ENCODE measurements at places on chromosomes 12 and 14. TPM values are rescaled to one million over a fixed set of nuclear protein-coding genes. Genes with fewer than 3 reads are reported as not detected.

- no peak for DNase-seq
Measured at GRCh38 chr12:57896115-57896433, 45.3 kb upstream of the ATP23 start.

GRCh38 chr14:52987514-52987913, 36.7 kb upstream of the FERMT2 start:
- no peak for DNase-seq

- peak; percentile 41 for DNase-seq
Measured at GRCh38 chr12:124774054-124774461, 89.6 kb downstream of the SCARB1 start.

GRCh38 chr14:92729634-92730358, 18.6 kb downstream of the LGMN start:
- peak; percentile 34 for DNase-seq

GRCh38 chr12:54463484-54463883, 9.9 kb downstream of the GTSF1 start:
- DNase-seq = no peak

DNA sequence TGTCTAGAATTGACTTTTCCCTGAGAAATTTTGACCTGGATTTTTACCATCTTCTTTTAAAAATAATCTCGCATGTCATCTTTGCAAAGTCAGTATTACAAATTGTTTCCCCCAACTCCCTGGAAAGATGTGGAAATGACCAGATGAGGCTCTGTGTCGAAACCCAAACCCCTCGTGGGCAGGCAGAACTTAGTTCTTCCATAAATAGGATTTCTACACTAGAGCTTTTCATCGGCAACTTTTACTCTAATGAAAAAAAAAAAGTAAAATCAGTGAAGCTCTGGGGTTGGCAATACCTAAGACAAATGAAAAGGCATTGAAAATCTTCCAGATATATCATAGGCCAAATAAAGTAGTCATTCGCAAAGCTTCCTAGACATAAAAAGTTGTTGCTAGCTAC, 17.0 kb downstream of the SSPN start:
- DNase-seq = no peak

DNA sequence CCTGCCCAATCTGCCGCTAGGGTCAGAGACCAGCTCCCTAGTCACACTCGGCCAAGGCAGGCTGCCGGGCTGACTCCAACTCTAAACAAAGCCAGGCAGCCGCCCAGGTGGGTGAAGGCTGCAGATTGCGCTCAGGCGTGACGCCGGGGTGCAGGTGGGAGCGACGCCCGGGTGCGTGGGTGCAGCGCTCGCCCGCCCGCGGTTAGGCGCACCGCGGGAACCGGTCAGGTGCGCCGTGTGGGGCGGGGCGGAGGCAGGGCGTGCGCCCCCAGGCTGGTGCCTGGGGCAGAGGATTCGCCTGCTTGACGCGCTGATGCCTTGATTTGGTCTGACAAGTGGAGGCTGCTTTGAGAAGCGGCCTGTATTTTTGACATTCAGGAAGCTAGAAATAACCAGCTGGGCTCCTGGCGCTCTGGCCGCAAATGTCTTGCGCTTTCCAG, 126.7 kb upstream of the HIF1A start:
- peak; percentile 61 for DNase-seq

DNA sequence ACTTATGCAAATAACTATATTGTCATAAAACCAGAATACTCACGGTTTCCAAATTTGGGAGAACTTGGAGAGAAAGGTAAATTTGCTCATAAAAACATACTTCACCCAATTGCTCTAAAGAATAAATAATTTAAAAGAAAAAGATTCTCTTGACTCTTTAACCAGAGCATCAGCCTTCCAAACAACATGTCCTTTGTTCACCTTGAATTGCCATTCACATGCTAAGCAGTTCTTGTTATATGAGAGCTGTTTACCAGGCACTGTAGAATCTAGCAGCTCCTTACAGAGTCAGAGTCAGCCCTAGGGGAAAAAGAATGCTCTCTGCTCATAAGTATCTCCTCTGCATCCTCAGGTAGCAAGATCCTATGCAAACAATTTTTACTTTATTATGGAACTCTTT, 10.2 kb downstream of the SLCO1A2 start:
- DNase-seq = no peak

DNA sequence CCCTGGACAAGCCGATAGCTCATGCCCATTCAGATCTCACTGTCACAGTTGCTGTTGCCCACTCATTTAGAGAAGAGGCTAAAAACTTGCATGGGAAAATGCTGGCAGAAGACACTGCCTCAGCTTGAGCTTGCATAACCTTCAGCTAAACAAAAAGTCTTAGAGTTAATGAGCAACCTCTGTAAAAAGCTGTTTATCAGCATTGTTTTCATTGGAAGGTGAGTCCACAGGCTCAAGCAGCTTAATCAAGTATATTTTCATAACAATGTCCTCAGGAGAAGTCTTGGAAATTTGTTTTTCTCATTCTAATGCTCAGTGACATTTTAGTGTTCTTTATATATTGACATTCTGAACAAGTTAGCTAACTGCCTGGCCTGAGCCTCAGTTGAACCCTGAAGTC, 872.9 kb downstream of the TMTC2 start:
- no peak for DNase-seq

DNA sequence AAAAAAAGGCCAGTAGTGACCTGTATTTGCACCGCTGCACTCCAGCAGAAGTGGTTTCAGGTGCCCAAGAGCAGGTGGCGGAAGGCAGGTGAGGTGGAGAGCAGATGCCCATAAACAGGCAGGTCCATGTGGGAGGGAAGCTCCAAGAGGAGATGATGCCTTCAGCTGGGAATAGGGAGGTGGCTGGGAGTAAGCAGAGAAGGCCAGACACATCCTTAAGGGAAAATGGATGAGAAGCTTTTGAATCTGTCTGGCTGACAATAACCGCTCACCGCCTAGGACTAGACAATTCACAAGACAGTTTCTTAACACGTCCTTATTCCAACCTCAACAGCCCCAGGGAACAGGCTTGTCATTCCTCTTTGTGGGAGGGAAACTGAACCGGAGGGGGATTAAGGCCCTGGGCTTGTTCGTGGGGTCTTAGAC, 43.9 kb upstream of the PLEKHG6 start:
- DNase-seq = no peak

GRCh38 chr14:74658535-74659131, 46.6 kb upstream of the LTBP2 start:
- no peak for DNase-seq

- DNase-seq = no peak
Measured at GRCh38 chr12:6551063-6551461, 4.8 kb downstream of the IFFO1 start.

DNA sequence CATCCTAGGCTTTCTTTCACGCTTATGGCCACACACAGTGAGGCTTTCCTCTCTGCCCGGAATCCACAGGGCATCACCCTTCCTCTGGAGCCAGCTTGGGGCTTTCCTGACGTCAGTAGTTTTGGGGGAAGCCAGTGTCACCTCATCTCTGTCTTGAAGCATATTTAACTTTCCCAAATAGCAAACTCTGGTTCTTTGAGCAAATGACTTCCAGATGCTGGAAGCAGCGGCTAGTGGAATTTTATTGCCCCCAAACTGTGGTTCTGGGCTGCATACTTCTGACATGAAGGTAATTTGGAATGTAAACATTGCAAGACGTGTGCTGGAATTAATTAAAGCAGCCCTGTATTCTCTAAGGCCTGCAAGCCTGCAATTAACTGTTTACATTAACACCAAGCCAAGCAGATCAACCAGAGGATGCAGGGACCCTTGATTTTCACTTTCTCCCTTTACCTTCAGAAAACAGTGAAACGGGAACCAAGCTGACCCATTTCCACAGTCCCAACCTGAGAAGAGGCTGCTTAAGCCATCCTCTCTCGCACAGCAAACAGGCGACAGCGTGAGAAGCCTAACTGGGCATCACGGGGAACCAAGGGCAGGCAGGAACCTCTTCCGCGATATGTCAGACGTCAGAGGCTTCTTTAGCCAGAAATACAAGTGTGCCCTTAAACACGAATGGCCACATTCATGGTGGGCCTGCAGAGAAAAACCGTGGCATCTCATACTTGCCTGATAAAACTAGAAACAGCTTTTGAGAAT, 258.4 kb downstream of the CACNA1C start:
- no peak for DNase-seq

DNA sequence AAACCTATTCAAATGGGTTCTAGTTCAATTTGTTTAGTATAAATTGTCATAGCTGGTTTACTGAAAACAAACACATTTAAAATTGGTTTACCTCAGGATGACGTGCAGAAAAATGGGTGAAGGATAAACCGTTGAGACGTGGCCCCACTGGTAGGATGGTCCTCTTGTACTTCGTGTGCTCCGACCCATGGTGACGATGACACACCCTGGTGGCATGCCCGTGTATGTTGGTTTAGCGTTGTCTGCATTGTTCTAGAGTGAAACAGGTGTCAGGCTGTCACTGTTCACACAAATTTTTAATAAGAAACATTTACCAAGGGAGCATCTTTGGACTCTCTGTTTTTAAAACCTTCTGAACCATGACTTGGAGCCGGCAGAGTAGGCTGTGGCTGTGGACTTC, 8.3 kb downstream of the CALM1 start:
- DNase-seq = no peak

DNA sequence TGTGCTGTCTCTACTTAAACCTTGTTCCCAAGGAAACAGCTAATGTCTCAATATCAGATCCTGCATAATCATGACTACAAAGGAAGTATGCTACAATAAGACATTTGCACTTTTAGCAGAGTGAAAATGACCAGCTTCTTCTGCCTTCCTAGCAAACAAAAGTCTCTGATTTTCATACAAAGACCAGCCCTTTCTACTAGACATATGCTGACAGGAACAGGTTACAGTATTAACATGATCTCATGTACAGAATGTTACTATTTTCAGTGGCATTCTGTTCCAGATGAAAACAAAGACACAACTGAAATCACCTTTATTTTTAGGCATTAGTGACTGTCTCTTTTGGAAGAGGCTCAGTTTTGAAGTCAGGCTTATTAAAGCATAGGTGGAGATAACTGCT, 228.6 kb downstream of the MED13L start:
- DNase-seq = no peak

DNA sequence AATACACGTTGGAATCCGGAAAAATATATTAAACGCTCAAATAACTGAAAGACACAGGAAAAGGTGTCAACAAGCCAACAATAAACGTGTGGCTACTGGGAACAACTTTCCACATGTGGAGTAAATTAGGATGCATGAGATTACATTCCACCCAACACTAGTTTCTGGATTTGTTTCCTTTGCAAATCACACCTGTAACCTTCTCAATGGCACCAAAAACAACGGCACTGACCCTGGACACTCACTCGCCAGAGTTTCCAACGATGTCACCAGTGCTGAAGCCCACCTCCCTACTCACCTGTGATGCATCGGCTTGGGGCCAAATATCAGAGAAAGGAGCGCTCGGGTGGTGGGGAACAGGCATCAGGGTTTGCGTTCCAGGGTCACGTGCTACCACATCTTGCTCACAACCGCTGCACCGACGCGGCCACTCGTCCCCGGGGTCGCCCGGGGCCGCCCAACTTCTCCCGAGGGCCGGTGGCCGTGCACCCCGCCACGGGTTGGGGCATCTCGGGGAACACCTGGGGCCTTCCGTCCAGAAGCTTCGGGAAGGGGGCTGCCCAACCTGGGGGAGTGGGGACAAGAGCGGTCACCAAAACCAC, 629 bp downstream of the PRDM4 start:
- DNase-seq = peak; percentile 49

- DNase-seq = no peak
Measured at GRCh38 chr14:100810435-100810834, 15.5 kb upstream of the MEG3 start.

DNA sequence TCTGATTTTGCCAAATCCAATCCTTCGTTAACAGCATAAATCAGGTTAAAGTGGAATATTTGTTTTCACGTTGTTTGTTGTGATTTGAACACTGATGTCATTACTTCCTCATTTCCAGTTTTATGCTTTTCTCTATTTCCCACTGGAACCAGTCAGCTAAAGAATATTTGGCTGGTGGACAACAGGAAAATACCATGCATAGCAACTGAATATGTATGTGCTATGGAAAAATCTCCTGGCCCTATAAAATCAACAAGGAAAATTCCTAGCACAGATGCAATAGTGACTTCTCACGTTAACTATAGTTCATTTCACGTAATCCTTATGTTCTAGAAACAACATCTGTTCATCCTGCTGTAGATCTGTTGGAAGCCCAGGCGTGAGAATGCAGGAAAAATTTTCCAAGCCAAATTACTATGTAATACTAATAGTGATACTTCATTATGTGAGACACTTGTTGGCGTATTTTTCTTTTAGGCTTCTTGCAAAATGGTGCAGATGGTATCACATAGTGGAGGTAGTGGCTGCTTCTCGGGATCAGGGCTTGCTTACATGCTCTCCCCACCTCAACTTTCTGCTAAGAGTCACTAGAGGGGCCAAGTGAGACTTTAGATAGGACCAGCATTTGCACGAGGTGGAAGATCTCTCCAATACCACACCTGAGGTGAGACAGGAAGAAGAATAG, 86.3 kb upstream of the USP44 start:
- no peak for DNase-seq

GRCh38 chr14:60087668-60088067, 4.1 kb upstream of the PCNX4 start:
- DNase-seq = no peak

- DNase-seq = no peak
Measured at GRCh38 chr12:92502417-92503028, 200.3 kb upstream of the PLEKHG7 start.

Gene KLHDC1
- 1.5 TPM for total RNA-seq

Gene CELA1
- not detected for total RNA-seq

Gene C14orf132
- total RNA-seq = 0.42 TPM

Gene FAM161B
- total RNA-seq = 1.7 TPM

Gene NFE2
- not detected for total RNA-seq

Gene FITM1
- 2.1 TPM for total RNA-seq

Gene ANKS1B
- total RNA-seq = not detected

Gene SLCO1B1
- not detected for total RNA-seq

Gene CCDC85C
- total RNA-seq = 8.9 TPM

Gene DEPDC4
- total RNA-seq = 2.8 TPM

Gene RFX4
- not detected for total RNA-seq

Measured in activated CD8-positive, alpha-beta T cell treated with anti-CD3 and anti-CD28 coated beads, Interleukin-2, amount 10 ng/mL, durations not matched to agents 7 days and 5 days (primary cell).